A549 treated with RU486 at 1 μM for 4 hours (cell line): ENCODE measurements at places on chromosomes 3 and 15. TPM values are rescaled to one million over a fixed set of nuclear protein-coding genes. Genes with fewer than 3 reads are reported as not detected.

Gene KBTBD13
- not detected in 5 replicates for total RNA-seq

Gene CSTA
- 0.73 to 1.9 TPM (median 0.97 TPM) in 5 replicates for total RNA-seq

Gene ZBTB38
- 53.4 to 84.5 TPM (median 75.1 TPM) in 5 replicates for total RNA-seq

Gene MGLL
- total RNA-seq: 57.4 to 76.7 TPM (median 58.5 TPM) in 5 replicates

Gene DAZL
- not detected in 5 replicates for total RNA-seq

Gene ZBED2
- 0.13 to 0.43 TPM (median 0.35 TPM) in 5 replicates for total RNA-seq

Gene CCDC39
- total RNA-seq: not detected in 5 replicates
